AG04449 (cell line): ENCODE measurements at places on chromosomes 12 and 14.

- DNase-seq, result no peak
Measured at GRCh38 chr12:15698377-15698871, 90.8 kb downstream of the EPS8 start.

DNA sequence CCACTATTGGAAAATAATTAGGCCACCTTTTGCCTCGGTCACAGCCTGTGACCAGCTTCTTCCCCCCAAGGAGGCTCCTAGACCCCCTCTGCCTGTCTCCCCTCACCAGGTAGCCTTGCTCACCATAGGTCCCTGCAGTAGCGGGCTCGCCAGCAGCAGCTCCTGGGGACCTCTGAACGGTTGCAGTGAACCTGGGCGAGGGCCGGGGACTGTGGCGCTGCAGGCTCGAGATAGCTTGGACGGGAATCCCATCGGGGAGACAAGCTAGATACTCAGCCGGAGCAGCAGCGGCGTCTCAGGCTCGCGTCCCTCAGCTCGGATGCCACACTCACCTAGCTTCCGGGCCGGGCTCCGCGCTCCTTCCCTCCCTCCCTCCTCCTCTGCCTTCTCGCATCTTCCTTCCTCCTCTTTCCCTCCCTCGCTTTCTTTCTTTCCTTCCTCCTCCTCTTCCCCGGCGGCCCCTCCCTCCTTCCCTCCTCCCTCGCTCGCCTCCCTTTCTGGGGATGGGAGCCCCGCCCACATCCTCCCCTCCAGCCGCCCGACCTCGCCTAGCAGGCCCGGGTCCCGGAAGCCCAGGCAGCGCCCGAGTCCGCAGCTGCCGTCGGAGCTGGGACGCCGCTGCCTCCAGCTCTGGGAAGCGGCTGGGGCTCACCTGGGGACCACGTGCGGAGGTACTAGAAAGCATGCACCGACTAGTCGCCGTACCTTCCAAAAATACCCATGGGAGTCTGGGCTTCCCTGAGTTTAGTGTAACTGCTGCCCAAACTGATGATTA, at the start of gene BMP4:
Gene BMP4 (minus strand): TSS at position 399 of the 775 bp plus-strand sequence. CDS start 4,603 bp downstream, outside the sequence.
- no peak for DNase-seq

DNA sequence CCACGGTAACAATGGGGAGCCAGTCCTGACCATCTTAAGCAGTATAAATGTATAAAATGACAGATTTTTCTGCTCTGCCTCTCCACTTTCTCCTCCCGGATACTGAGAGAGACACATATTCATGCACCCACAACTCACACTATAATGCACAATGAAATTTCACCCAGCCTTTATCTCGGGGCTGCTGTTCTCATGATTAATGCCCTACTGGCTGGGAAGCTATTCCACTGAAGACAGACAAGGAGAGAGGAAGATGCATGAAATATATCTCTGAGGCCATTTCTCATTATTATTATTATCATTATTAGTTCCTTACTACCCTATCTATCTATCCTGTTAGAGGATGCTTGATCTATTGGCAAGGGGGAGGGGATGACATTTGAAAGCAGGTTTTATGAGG, 501.7 kb downstream of the DIO2 start:
- DNase-seq, result no peak

- peak; percentile 55 for DNase-seq
Measured at GRCh38 chr12:67853204-67853603, 136.0 kb upstream of the IFNG-AS1 start.

DNA sequence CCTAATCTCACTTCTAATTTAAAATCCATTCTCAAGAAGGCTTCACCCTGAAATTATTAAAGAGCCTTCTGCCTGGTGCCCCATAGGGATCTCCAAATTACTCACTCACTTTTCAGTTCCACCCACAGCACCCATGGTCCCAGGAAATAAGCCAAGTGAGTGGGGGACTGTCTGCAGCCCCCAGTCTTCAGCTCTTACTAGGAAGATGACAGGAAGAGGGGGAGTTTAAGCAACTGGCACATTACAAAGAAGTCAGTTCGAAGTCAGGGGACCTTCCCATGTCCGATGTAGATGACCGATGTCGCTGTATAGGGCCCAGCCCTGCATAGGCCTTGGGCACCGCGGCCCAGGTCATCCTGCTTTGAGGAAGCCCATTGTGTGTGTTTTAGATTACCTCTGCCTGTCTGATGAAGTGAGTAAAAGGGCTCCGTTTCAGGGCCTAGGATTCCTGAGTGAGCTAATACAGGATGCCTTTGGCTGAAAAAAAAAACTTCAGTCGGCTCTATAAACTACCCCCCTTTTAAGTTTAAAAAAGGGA, 1.9 kb downstream of the ACTN1 start:
- DNase-seq, result no peak

GRCh38 chr14:25394791-25395391, 344.9 kb upstream of the STXBP6 start:
- DNase-seq, result no peak

- no peak for DNase-seq
Measured at GRCh38 chr14:29663281-29663801, 264.3 kb downstream of the PRKD1 start.

DNA sequence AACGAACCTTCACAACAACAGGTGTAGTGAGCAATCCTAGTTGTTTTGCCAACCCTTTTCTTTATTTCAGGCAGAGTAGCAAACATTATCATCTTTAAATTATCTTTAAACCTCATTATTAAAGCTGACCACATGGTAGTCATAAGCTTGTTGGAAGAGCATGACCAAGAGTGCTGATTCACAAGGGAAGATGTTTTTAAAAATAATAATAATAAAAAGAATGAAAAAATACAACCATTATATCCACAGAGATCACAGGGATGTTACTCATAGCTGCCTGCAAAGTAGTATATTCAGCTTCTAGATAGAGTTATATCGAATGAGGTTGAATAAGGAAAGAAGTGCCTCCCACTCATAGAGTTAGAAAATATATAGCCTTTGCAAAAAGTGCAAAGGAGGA, 101.0 kb upstream of the FLRT2 start:
- no peak for DNase-seq

DNA sequence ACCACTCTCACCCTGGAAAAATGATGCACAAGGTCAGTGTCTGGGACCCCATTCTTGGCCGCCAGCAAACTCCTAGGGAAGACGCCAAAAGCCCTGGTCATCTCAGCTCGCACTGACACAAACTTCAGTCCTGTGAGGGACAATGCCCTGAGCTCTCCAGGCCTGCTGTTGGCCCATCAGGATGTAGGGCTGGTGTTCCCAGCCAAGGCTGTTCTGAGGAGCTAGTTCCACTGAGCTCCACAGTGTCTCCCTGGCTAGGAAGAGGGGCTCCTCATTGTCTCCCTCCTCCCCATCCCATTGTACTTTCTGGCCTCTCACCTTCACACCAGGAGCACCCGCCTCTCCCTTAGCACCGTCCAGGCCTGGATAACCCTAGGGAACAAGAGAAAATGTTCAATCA, 10.8 kb downstream of the COL2A1 start:
- no peak for DNase-seq

GRCh38 chr12:91482231-91482630, 299.6 kb upstream of the DCN start:
- DNase-seq, result no peak

- DNase-seq, result no peak
Measured at GRCh38 chr14:102736956-102737355, 40.3 kb upstream of the TRAF3 start.
